Hepatocyte (in vitro differentiated cells): ENCODE measurements at places on chromosomes 4 and X. TPM values are rescaled to one million over a fixed set of nuclear protein-coding genes. Genes with fewer than 3 reads are reported as not detected.

DNA sequence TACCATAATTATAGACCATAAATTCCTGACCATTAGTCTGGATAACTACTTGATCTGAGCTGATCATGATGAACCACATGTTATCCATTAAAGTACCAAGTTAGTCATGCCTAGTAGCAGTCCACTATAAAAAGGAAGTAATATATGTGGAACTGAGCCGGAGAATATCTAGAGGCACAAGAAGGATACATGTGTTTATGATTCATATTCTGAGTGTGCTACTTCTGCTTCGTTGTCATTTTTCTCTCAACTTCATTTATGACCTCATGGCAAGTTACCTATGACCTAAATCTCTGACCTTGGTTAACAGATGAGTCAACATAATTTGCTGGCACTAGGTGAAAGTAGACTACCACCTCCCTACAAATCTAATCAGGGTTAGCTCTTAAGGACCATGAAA is 56.5 kb upstream of the ANKRD17 start:
- H3K4me3 ChIP-seq, result no peak overlapping the region
- no peak for DNase-seq
- H3K27ac ChIP-seq, result no peak overlapping the region
- no peaks in the 10 kb centered on the region for H3K27me3 ChIP-seq

DNA sequence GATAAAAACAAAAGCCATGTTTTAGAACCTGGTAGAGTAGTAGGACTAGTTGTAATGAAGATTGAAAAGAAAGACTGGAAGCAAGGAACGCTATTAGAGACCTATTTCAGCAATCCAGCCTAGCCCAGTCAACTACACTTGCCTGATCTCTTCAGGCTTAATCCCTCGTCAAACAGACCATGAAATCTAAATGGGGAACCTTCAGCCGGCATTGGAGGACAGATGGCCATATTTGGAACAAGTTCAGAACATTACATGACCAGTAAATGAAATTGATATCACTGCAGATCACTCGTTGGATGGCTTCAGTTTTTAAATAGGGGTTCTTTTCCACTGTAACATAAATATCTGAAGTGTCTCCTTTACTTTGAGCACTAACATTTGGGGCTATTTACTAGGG is 84.8 kb upstream of the WDR44 start:
- H3K4me1 ChIP-seq, result no peaks in the 10 kb centered on the region
- no peak overlapping the region for H3K27ac ChIP-seq
- no peaks in the 10 kb centered on the region for H3K36me3 ChIP-seq
- H3K4me3 ChIP-seq, result no peak overlapping the region
- H3K27me3 ChIP-seq, result no peaks in the 10 kb centered on the region

Gene UNC5C
- 3.5 and 6.9 TPM in 2 replicates for polyA plus RNA-seq

GRCh38 chr4:146191766-146192458 is 16.4 kb downstream of the LSM6 start:
- H3K4me1 ChIP-seq, result no peaks in the 10 kb centered on the region
- H3K36me3 ChIP-seq, result no peaks in the 10 kb centered on the region
- no peak overlapping the region for H3K4me3 ChIP-seq

GRCh38 chrX:48934581-48935300 is 15.9 kb upstream of the PIM2 start:
- H3K4me3 ChIP-seq, result no peak overlapping the region
- no peak for DNase-seq
- H3K36me3 ChIP-seq, result no peaks in the 10 kb centered on the region
- H3K27ac ChIP-seq, result no peak overlapping the region
- H3K4me1 ChIP-seq, result no peaks in the 10 kb centered on the region

GRCh38 chr4:6753891-6754290 is 28.6 kb upstream of the KIAA0232 start:
- H3K36me3 ChIP-seq, result no peaks in the 10 kb centered on the region
- no peak overlapping the region for H3K27ac ChIP-seq
- no peak for DNase-seq
- no peak overlapping the region for H3K4me3 ChIP-seq
- no peaks in the 10 kb centered on the region for H3K27me3 ChIP-seq

GRCh38 chr4:42676066-42676951 is 19.4 kb upstream of the ATP8A1 start:
- no peaks in the 10 kb centered on the region for H3K36me3 ChIP-seq
- DNase-seq, result no peak
- H3K27me3 ChIP-seq, result peaks cover 5% of the 10 kb centered on the region
- no peaks in the 10 kb centered on the region for H3K4me1 ChIP-seq
- H3K4me3 ChIP-seq, result no peak overlapping the region
- no peak overlapping the region for H3K27ac ChIP-seq

- H3K27me3 ChIP-seq, result no peaks in the 10 kb centered on the region
- no peak overlapping the region for H3K4me3 ChIP-seq
- no peaks in the 10 kb centered on the region for H3K36me3 ChIP-seq
- no peak for DNase-seq
- H3K4me1 ChIP-seq, result no peaks in the 10 kb centered on the region
Observed at GRCh38 chr4:128009428-128009827, 44.2 kb downstream of the ABHD18 start.

GRCh38 chrX:15167826-15168225 is 102.1 kb downstream of the ASB9 start:
- H3K4me1 ChIP-seq, result no peaks in the 10 kb centered on the region
- H3K4me3 ChIP-seq, result no peak overlapping the region
- DNase-seq, result no peak
- H3K27ac ChIP-seq, result no peak overlapping the region
- no peaks in the 10 kb centered on the region for H3K27me3 ChIP-seq
